ENCODE measurements at places on chromosomes 3 and 15.

DNA sequence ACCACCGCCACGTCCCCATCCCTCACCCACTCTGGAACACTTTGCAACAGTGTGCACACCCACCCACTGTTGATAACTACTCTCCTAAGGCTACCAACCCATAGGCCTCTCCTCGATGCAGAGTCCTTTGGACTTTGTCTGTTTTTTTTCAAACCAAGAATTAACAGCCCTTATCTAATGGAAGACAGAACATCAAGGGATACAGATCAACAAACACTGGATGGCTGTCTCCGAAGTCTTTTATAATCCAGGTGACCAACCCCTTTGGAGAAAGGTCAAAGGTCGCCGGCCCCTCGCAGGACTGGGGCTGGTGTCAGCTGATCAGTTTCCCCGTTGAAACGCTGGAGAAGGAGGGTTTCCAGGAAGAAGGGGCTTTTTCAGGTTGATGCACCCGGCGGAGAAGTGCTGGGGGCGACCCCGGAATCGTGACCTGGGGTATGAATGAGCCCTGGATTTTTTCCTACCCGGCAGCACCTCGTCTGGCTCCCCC lies 532 bp downstream of the B4GALT4 start:
- DNase-seq: no peak

GRCh38 chr3:72185549-72186399 lies 400.8 kb upstream of the PROK2 start:
- no peak for DNase-seq

GRCh38 chr3:5201536-5201935 lies 14.0 kb downstream of the EDEM1 start:
- no peak for DNase-seq

DNA sequence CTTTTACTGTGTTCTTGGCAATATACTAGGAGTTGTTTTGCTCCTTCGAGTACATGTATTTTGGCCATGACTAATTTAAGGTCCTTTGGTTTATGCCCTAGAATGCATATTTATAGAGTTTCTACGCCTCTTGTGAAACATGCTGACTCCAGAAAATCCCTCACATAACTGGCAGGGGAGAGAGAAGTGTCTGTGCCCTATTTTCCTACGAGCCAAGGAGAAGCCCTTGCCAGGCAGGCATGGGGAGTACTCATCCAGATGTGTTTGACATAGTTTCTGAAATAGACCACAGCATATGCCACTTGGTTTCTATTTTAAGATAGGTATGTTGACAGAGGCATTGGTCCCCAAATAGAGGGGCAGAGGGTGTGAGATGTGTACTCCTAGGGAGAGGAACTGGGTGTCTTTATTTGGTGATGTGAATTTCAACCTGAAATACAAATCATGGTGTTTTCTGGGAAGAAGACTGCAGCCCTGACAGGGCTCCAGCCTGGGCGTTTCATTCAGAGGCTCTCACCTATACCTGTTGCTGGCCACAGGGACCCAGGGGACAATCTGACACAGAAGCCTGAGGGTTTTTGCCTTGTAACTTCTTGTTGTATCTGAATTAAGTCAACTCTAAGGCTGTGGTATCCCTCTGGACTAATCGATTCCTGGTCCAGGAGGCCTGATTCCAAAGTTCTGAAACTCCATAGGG lies 267.8 kb upstream of the C2CD4B start:
- DNase-seq: no peak

GRCh38 chr15:55742927-55743728 lies at the start of gene PRTG:
PRTG (minus strand) TSS chr15:55743152; CDS start chr15:55742931, 221 bp downstream.
- no peak for DNase-seq

DNA sequence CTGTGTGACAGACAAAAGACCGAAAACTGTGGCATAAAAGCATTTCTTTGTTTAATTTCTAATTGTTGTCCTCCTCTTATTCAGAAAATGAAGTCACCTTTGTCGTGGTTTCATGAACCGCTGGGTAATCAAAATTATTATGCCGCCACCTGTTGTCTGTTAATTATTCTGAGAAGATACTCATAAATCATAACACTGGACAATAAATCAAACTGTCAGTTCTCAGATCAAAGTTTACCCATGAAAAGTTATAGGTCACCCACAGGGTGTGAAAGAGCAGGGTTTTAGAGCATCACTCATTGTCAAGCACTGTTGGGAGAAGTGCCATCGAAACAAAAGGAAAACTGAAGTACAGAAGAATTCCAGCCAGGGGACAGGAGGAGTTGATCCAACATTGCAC lies 474.3 kb downstream of the NR2F2 start:
- DNase-seq: no peak

DNA sequence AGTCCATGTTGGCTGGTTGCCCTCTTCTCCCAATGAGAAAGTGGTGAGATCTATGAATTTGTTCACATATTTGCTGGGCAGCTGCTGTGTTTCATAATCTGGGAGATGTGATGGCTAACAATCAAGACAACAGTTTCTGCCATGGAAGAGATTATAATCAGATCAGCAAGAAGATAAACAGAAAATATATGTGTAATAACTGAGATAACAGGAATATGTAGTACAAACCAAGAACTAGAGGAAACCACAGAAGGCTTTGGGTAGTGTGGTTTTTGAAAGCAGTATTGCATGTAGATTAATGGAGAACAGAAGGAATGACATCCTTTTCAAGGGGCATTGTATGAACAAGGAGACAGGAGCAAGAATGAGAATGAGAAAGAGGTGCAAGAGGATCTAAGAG lies 12.2 kb upstream of the CSTA start:
- no peak for DNase-seq

GRCh38 chr3:11582191-11582968 lies 61.3 kb downstream of the VGLL4 start:
- no peak for DNase-seq

GRCh38 chr3:170483485-170484262 lies 65.0 kb downstream of the CLDN11 start:
- no peak for DNase-seq

GRCh38 chr15:67736810-67737209 lies 88.5 kb upstream of the SKOR1 start:
- DNase-seq: no peak

DNA sequence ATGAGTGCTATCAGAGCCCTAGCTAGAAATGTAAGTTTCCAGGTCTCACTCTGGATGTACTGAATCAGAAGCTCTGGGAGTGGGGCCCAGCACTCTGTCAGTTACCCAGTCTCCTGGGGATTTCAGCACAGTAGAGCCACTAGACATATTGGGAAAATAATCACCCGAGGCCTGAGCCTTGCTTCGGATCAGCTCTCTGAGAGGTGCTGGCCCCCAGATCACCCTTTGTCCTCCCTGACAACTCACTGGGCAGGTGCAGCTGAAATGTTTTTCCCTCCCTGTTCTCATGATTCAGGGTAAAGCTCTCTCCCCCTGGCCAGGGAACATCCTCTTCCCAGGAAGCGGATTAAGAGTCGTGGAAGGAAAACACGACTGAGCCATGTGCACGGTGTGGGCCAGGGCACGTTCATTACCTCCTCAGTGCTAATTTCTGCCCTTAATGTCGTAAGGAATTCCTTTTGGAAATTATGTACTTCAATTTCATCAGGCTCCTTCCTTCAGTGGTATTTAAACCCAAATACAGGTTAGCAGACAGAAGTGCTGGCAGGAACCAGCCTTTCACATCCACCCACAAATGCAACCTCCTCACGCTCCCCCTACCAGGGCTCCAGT lies 296.7 kb upstream of the LYSMD4 start:
- DNase-seq: no peak

- no peak for DNase-seq
Observed at GRCh38 chr3:171862993-171863521, 19.9 kb downstream of the TMEM212 start.

DNA sequence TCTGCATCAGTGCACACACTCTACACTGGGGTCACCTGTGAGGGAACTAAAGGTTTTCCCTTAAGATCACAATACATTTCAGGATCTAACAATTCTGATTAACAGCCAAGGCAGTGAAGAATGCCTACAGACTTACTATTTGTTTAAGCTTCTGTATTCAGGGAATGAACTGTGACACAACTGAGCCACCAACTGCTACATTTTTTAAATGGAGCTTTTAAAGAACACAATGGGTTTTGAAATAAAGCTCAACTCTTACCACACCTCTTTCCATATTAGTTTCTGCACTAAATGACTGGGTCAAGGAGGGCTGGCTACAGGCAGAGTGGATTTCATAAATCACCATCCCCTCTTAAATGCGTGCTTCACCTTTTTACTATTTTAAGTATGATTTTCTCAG lies 100.2 kb downstream of the TMCC1 start:
- no peak for DNase-seq

DNA sequence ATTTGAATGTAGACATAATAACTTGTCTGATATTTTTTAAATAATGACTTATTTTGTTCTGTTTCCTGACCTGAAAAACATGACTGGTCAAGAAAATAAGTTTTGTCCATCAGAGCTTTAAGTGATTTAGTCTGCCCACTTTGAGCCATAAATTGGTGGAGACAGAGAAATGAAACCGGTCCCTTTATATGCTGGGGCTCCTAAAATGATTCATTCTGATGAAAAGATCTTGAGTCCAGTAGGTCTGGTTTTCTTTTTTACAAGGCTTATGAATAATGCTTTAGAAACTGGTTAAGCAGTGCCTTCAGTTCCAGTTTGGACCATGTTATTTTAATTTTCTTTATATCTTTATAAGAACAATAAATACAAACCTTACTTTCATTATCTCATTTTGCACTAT lies 293.2 kb downstream of the DIPK2A start:
- DNase-seq: no peak

- DNase-seq: no peak
Observed at GRCh38 chr15:101042320-101042719, 123.2 kb downstream of the LRRK1 start.

DNA sequence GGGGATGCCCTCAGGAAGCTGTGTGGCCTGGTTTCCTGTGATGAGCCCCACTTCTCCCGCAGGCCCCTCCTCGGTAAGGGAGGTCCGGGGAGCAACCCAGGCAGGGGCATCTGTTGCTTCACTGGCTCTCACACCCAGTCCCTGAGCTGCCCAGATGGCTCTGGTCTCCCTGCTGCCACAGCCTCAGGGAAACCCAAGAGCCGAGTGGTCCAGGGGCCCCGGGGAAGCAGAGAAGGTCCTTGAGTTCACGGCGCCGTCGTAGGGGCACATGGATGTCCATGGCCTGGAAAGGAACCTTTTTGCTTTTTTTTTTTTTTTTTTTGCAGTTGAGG lies 13.3 kb upstream of the LRRC15 start:
- no peak for DNase-seq

DNA sequence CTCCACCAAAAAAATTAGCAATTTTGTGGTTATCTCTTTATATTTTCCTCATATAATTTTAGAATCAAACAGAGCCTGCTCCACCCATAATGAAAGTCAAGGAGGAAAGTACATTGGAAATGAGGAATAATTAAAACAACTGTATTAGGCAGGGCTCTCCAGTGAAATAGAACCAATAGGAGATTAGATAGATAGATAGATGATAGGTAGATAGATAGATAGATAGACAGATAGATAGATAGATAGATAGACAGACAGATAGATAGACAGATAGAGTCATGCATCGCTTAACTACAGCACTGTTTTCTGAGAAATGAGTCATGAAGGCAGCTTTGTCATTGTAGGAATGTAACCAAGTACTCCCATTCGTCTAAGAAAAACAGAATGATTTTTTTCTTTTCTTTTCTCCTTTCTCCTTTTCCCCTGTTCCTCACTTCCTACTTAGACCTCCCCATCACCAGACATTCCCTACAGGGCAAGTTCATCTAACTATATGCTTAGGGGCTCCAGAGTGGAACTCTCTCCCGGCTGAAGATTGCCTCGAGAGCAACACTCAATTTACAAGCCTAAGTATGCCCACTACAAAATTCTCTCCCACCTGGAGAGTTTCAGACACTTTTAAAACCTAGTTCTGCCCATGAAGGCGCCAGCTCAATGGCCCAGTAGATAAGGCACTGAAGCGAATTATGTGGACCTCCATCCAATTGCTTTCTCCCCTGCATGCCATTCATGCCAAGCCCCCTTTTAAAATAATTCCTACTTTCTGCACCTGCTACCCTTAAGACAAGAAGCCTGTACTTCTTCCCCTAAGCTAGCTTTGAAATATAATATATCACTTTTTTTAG lies 53.3 kb upstream of the LIPC start:
- DNase-seq: no peak

GRCh38 chr15:81386947-81387346 lies 12.9 kb upstream of the TMC3 start:
- no peak for DNase-seq

GRCh38 chr3:117355566-117355965 lies 646.0 kb downstream of the TUSC7 start:
- no peak for DNase-seq

DNA sequence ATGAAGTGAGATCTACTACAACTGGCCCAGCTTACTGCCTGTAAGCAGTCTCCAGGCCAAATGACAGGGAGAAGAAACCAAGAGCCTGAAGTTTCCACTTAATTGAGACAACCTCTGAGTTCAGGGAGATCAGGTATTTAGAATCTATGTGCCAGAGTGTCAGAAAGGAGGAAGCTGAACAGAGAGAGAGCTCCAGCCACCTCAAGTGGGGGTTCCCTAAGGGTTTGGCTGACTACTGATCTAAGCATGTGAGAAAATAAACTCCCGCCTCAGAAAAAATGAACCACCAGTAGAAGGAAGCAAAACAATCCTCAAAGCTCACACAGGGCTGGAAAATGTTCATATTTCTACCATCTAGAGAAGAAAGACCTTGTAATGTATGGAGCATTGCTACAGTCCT lies 25.0 kb downstream of the ADAM10 start:
- no peak for DNase-seq

DNA sequence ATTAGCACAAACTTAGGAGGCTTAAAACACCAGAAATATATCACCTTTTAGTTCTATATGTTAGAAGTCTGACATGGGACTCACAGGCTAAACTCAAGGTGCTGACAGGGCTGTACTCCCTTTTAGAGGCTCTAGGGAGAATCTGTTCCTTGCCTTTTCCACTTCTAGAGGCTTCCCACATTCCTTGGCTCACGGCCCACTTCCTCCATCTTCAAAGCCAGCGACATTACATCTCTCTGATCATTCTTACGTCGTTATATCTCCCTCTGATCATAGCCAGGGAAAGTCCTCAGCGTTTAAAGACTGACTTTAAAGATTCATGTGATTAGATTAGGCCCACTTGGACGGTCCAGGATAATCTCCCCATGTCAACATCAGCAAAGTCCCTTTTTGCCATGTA lies 166.3 kb downstream of the GREM1 start:
- no peak for DNase-seq

GRCh38 chr3:114700637-114701234 lies 406.9 kb downstream of the TIGIT start:
- no peak for DNase-seq

DNA sequence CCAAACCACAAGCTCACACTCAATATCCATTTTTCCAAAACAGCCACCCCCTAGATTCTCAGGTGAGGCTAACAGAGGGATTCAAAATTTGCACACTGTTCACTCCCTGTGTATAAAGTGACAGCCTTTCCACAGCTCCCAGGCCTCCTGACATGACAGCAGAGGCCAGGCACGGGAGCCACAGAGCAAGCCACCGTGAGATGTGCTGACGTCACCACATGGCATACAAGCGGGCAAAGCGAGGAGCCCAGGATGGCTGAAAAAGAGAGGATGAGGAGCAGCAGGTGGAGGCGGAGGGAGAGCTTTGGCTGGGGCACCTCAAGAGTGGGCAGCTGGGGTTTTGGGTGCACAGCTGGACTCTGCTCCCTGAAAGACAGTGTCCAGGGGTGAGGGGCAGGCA lies 27.1 kb downstream of the EHD4 start:
- no peak for DNase-seq

- no peak for DNase-seq
Observed at GRCh38 chr3:185270262-185270955, 16.6 kb upstream of the EHHADH start.
